ENCODE measurements at places on chromosomes 1 and 21. TPM values are rescaled to one million over a fixed set of nuclear protein-coding genes. Genes with fewer than 3 reads are reported as not detected.

The HTR6 gene
- not detected for polyA plus RNA-seq

The MAN1A2 gene
- 29.2 TPM for polyA plus RNA-seq

The C1orf94 gene
- not detected for polyA plus RNA-seq

The LCE2A gene
- polyA plus RNA-seq = not detected

The TACSTD2 gene
- not detected for polyA plus RNA-seq

The CFHR3 gene
- polyA plus RNA-seq = not detected

The PAPPA2 gene
- polyA plus RNA-seq = not detected

The EIF2D gene
- 12.9 TPM for polyA plus RNA-seq

- H3K27me3 ChIP-seq = peaks cover 4% of the 10 kb centered on the region
- DNase-seq = no peak
- H3K4me3 ChIP-seq = no peak overlapping the region
- no peaks in the 10 kb centered on the region for H3K4me1 ChIP-seq
Measured at GRCh38 chr1:154735804-154736168, 127.8 kb upstream of the ADAR start.

- peaks cover 34% of the 10 kb centered on the region for H3K36me3 ChIP-seq
- DNase-seq = peak; percentile 64
- peak overlapping the region; percentile 99 for H3K27ac ChIP-seq
Measured at GRCh38 chr1:167431261-167431908, 86.9 kb downstream of the CD247 start.

GRCh38 chr1:176205332-176205914 lies 1.7 kb downstream of the COP1 start:
- H3K4me3 ChIP-seq = peak overlapping the region; percentile 94
- H3K27me3 ChIP-seq = peaks cover 17% of the 10 kb centered on the region
- H3K36me3 ChIP-seq = peaks cover 3% of the 10 kb centered on the region
- H3K27ac ChIP-seq = peak overlapping the region; percentile 70

GRCh38 chr1:53344921-53345838 lies 17.3 kb upstream of the LRP8 start:
- no peak overlapping the region for H3K27ac ChIP-seq
- no peak overlapping the region for H3K4me3 ChIP-seq
- H3K36me3 ChIP-seq = peaks cover 5% of the 10 kb centered on the region
- no peaks in the 10 kb centered on the region for H3K27me3 ChIP-seq
- no peak for DNase-seq

DNA sequence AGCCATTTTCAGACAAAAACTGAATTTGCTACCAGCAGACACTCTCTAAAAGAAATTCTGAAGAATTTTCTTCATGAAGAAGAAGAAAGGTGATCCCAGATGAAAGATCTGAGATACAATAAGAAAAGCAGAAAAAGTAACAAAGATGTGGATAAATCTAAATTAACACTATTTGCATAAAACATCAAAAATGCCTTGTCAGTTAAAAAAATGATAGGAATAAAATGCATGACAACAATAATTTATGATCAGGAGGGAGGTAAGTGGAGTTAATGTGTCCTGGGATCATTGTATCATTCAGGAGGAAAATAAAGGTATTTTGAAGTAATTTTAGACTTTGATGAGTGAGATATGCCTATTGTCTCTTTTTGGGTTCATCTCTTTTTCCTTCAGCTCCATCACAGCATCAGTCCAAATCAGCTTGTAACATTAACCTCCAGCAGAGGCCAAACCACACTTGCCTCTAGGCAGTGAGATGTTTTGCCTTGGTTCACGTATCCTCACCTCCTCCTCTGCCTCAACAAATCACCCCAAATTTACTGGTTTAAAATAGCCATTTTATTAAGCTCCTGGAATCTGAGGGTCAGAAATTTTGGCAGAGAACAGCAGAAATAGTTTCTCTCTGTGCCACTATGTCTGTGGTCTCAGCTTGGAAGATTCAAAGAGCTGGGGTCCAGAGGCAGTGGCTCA lies 76.9 kb upstream of the HIVEP3 start:
- H3K4me1 ChIP-seq = peaks cover 32% of the 10 kb centered on the region
- DNase-seq = no peak

GRCh38 chr1:164611754-164612642 lies 53.0 kb downstream of the PBX1 start:
- H3K27ac ChIP-seq = no peak overlapping the region
- DNase-seq = no peak
- no peaks in the 10 kb centered on the region for H3K36me3 ChIP-seq
- no peaks in the 10 kb centered on the region for H3K4me1 ChIP-seq
- H3K4me3 ChIP-seq = no peak overlapping the region

DNA sequence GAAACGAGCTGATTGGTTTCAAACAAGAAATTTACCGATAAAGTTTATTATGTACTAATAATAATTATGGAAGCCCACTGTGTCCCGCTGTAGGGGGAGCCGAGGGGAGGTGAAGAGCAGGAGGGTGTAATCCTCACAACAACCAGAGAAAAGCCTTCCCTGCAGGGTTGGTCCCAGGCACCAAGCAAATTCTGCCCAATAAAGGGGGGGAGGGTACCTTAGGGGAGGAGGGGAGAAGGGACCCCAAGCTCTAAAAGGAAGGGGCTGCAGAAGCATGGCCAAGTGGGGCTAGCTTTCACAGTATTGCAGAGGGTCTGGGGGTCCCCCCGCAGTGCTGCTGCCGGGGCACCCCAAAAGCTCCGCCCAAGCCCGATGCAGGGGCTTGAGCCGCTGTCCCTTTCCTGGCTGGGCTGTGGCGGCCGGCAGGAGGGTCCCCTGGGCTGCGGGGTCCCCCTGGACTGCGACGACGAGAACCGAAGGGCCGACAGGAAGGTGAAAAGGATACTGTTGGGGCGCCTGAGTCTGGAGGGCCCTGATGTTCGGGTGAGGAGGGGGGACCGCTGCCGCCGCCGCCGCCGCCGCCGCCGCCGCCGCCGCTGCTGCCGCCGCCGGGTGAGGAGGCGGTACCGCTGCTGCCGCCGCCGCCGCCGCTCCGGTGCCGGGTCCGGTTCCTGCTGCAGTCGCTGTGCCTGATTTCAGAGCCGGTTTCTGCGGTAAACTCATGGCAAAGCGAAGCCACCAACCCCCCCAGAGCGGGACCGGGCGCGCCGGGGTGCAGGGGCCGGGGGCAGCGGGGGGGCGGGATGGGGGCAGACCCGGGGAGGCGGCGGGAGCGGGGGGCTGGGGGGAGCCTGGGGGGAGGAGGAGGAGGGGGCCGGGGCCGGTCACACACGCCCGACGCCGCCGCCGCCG lies 771 bp downstream of the EIF4G3 start:
- H3K36me3 ChIP-seq = no peaks in the 10 kb centered on the region
- peak; percentile 47 for DNase-seq
- H3K27me3 ChIP-seq = peaks cover 9% of the 10 kb centered on the region
- H3K27ac ChIP-seq = peak overlapping the region; percentile 91
- peak overlapping the region; percentile 85 for H3K4me3 ChIP-seq

DNA sequence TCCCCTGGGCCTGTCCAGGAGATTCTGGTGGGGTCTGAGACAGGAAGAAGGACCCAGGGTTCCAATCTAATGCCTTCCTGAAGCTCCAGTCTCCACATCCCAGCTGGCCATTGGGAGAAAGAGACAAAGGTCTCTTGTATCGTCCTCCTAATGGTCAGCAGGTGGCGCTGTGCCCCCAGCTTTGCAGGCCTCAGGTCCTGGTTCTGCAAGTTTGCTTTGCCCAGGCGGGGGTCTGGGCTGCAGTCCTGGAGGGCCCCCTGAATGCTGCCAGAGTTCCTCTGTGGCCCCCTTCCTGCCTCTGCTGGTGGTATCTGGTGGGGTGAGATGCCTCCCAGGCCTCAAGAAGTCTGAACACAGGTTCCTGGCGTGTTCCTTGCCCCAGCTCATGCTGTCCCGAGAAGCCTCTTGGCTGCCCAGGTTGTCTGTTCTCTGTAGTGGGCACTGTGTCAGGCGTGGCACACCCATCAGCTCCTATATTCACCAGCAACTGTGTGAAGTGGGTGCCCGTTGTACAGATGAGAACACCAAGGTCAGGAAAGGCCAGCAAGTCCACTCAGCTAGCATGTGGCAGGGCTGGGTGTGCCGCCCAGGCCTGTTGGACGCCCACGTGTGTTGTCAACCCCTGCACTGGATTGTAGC lies 33.8 kb upstream of the CSF3R start:
- H3K4me3 ChIP-seq = no peak overlapping the region
- H3K36me3 ChIP-seq = no peaks in the 10 kb centered on the region
- no peaks in the 10 kb centered on the region for H3K4me1 ChIP-seq
- H3K27ac ChIP-seq = no peak overlapping the region
- H3K27me3 ChIP-seq = peaks cover under 1% of the 10 kb centered on the region

DNA sequence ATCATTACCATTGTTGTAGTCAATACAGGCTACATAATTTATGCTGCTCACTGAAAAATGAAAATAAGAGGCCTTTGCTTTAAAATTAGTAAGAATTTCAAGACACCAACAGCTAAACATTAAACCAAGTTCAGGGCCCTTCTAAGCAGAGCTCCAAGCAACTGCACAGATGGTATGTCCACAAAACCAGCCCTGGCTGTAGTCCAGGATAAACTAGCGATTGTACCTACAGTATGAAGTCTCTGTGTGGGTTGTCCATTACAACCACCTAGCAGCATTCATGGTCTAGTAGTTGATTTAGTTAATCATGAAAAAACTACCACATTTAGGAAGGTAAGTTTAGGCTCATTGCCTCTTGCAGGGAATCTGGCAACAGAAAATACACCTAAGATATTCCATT lies 35.3 kb downstream of the CLCA4 start:
- DNase-seq = no peak
- no peak overlapping the region for H3K27ac ChIP-seq
- no peaks in the 10 kb centered on the region for H3K4me1 ChIP-seq
- H3K4me3 ChIP-seq = no peak overlapping the region
- no peaks in the 10 kb centered on the region for H3K36me3 ChIP-seq

GRCh38 chr1:84643183-84643582 lies 47.1 kb downstream of the SSX2IP start:
- H3K27me3 ChIP-seq = peaks cover under 1% of the 10 kb centered on the region
- H3K4me1 ChIP-seq = no peaks in the 10 kb centered on the region
- no peak overlapping the region for H3K4me3 ChIP-seq
- H3K27ac ChIP-seq = no peak overlapping the region
- peaks cover 15% of the 10 kb centered on the region for H3K36me3 ChIP-seq
- DNase-seq = no peak

DNA sequence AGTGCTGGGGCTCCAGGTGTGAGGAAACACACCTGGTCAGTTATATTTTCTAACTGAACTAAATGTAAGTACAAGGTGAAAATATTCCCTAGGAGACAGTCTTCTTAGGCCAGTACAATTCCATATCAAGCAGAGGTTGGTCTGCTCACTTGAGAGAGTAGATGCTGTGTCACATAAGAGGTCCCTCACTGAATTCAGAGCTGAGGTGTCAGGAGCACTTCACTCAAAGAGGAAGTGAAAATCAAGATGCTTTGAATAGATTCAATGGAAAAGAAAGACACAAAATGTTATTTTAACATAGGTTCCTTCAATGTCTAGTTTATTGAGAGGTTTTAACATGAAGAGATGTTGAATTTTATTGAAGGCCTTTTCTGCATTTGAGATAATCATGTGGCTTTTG lies 4.3 kb upstream of the FCRL3 start:
- peak overlapping the region; percentile 87 for H3K27ac ChIP-seq
- peaks cover 8% of the 10 kb centered on the region for H3K27me3 ChIP-seq
- H3K4me3 ChIP-seq = no peak overlapping the region
- peaks cover 59% of the 10 kb centered on the region for H3K4me1 ChIP-seq
- no peak for DNase-seq

DNA sequence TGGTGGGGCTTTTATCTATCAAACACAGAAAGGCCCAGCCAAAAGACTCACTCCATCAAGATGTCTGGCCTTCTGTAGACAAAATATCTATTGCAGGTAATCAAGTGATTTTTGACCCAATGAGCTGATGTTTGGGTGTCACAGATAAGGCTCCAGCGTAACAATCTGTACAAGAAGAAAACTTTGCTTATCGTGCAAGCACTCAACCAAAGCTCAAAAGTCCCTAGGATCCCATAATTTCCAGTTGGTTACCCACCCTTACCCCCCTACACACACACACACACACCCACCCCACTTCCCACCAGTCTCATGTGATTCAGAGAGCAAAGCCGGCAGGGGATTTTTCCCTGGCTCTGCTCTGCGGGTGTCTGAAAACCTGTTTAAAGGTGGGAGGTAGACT lies 5.8 kb downstream of the ITPKB start:
- peaks cover 2% of the 10 kb centered on the region for H3K27me3 ChIP-seq
- peak overlapping the region; percentile 87 for H3K4me3 ChIP-seq
- DNase-seq = no peak
- peaks cover 81% of the 10 kb centered on the region for H3K4me1 ChIP-seq

DNA sequence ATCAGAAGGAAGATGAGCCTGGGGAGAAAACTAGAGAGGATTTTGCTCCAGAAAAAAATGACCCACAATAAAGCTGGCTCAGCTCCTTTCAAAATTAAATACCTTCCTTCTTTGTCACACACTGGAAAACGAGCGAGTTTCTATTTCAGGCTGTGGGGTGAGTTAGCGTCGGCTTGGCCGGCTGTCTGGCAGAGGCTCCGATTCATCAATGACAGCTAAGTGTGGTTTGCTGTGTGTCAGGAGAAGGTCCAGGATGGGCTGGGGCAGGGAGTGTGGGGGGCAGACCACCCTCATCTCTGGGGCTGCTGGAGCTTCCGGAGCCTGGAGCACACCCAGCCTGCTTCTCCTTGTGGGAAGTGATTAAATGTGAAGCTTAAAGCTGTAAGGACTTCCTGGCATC lies 120.2 kb downstream of the ETS2 start:
- DNase-seq = no peak
- no peaks in the 10 kb centered on the region for H3K27me3 ChIP-seq
- H3K4me3 ChIP-seq = no peak overlapping the region
- H3K36me3 ChIP-seq = no peaks in the 10 kb centered on the region

- no peaks in the 10 kb centered on the region for H3K27me3 ChIP-seq
- no peaks in the 10 kb centered on the region for H3K4me1 ChIP-seq
- H3K36me3 ChIP-seq = no peaks in the 10 kb centered on the region
Measured at GRCh38 chr1:234634387-234634786, 24.4 kb upstream of the IRF2BP2 start.

GRCh38 chr1:155005076-155006011 lies 2.7 kb downstream of the ZBTB7B start:
- peak overlapping the region; percentile 91 for H3K27ac ChIP-seq
- H3K27me3 ChIP-seq = peaks cover 2% of the 10 kb centered on the region

- DNase-seq = no peak
- peak overlapping the region; percentile 14 for H3K27ac ChIP-seq
- H3K27me3 ChIP-seq = peaks cover 2% of the 10 kb centered on the region
- no peaks in the 10 kb centered on the region for H3K36me3 ChIP-seq
- no peak overlapping the region for H3K4me3 ChIP-seq
Measured at GRCh38 chr1:84991097-84991920, 5.6 kb downstream of the MCOLN2 start.

- H3K27me3 ChIP-seq = peaks cover 5% of the 10 kb centered on the region
- no peaks in the 10 kb centered on the region for H3K36me3 ChIP-seq
- DNase-seq = peak; percentile 50
Measured at GRCh38 chr1:33255347-33256220, 708 bp upstream of the ZNF362 start.

DNA sequence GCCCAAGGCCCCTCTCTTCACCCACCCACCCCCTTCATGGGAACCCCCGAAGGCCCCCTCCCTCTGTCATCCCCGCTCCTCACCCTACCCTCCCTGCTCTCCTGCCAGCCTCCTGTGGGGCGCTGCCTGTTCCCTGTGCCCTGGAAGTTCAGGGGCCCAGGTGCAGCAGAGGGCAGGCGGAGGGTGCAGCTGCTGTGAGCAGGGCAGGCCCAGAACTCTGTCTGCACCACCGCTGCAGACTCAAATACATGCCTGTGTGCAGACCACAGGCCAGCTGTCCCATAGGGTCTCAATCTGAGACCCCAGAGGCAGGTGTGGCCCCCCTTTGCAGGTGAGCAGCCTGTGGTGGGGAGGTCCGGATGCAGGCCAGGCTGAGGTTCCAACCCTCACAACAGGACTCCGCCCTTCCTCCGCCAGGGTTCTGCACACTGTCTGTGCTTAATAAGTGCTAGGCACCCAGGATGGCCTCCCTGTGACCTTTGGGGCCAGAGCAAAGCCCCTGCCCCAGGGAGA lies 62.5 kb downstream of the WNT9A start:
- DNase-seq = peak; percentile 16
- no peaks in the 10 kb centered on the region for H3K36me3 ChIP-seq
- no peak overlapping the region for H3K27ac ChIP-seq
- H3K4me3 ChIP-seq = peak overlapping the region; percentile 56
- H3K4me1 ChIP-seq = peaks cover 21% of the 10 kb centered on the region
